CD4-positive, alpha-beta T cell treated with Interleukin-17A for 4 hours (primary cell): ENCODE measurements at places on chromosomes 6 and 20.
A peak's percentile ranks its signal among the peaks of the same experiment; 100 is the strongest.

DNA sequence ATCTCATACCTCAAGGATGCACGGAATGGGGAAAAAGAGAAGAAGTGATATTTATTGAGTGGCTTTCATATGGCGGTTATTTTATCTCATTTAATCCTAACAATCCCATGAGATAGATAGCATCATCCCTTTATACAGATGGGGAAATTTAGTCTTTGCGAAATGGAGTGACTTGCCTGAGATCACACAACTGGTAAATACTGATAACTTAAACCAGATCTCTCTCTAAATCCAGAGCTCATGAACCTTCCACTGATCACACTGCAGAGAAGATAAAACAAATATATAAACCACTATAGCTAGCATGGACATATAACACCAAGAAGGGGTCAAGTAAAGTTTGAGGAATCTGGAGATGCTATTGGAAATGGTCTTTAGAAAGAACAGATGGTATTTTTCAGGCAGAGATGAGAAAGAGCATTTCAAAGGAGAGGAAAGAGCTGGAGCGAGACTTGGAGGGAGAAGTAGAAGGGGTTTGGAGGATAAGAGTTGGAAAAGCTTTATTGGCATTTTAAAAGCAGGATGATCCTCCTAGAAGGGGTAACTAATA is 139.8 kb upstream of the TNFAIP3 start:
- no peak for DNase-seq

DNA sequence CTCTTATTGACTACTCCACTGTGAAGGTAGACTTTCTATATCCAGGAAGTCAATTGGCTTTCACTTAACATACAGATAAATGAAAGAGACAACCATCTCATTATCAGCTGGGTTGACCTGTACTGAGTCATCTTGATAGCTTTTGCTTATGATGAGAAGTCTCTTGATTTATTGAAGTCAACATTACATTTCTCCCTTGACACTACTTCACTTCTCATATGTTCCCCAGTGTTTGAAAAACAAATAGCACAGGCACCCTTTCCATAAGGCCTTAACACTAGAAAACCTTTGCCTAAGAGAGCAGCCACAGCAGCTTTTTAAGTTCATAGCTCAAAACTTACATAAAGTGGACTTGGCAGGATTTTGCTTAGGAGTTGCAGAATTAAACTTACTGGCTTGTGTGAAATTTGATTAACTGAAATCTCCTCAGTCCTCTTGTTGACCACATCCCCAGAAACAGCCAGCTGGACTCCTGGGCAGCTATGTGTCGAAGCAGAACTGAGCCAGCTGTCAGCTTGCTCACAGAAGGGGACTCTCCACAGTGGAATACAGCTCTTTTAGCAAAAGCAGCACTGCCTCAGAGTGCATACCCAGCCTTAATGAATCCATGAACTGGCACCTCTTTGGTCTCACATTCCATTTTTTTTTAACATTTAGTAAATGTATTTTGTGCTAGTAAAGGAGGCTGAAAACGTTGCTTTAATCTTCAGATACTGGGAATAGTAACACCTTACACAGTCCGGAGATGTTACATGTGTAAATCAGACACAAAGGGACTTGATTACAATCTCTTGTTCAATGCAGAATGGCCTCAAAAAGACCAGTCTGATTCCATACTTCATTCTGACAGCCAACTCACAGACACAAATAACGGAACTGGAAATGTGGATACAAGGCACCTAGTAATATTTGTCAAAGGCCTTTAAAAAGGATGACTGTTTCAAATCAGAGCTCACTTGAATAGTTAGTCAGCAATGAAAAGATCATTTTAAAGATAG is 1532.7 kb downstream of the HACE1 start:
- DNase-seq, result no peak

DNA sequence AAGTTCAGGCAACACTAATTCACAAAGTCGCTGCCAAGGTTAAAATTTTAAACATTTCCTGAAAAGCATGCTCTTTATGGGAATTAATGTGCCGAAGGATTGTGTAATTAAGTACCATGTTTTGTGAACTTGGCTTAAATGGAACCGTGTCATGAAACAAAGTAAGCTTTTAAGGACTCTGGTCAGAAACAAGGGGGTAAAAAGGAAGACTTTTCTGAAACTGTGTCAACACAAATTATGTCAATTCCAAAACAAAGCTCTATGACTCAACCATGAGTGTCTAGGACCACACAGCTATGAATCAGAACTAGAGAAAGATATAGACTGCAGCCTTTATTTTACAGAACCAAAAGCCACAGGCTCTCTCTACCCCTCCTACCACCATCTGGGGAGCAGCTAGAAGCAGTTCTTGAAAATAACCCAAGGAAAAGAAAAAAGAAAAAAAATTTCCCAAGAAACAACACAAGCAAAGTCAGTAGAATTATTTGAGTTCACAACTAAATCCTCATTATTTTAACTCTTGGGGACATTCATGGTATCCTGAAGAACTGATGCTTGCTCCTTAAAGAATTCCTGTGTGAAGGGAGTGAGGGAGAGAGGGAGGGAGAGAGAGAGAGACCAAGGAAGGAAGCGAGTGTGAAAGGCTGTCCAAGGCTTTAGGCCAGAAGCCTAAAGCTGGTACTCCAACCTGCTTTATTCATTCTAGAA is 81.9 kb downstream of the ZMYND8 start:
- peak; percentile 30 for DNase-seq

DNA sequence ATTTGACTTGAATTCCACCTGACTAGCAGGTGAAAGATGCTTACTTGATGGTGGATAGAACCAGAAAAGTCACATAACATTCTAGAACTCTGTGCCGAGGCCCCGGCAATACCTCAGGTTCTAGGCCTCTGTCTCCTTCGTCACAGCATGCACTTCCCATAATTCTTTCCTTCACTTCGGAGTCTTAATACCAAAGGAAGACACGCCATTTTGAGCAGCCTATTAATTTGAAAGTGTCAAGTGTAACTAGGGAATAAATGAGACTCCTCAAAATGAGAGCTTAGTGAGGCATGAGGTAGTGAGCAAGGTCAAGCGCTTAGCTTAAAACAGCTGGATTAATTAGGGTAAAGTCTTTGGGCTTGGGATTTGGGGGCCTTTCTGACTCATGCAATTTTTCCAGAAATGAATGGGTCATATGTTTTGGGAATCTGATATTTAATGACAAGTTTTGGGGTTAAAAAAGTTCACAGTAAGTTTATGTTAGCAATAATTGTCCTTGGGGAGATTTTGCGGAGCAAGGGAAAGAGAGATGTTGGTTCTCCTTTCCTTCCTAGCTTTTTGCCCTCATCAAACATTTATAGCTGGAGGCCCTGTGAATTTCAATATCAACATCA is 29.1 kb upstream of the SGK1 start:
- no peak for DNase-seq

- no peak for DNase-seq
These were observed 53.8 kb downstream of the NCOA6 start for GRCh38 chr20:34771680-34772081.

DNA sequence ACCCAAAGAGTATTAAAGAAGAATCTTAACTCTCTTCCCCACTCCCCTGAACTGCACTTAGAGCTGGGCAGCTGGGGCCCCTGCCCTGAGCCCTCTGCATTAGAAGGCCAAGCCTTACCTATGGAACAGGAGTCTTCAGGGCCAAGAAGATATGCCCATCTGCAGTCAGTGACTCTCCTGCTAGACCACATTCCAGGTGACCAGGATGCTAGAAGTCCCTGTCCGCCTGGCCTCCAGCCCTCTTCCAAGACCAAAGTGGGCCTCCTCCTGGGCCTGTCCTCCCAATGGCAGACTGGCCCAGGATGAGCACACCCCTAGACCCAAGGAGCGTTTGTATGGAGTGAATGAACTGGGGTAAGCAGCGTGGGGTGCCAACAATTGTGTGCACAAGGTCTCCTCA is 259.1 kb downstream of the LY86 start:
- no peak for DNase-seq

GRCh38 chr6:5606546-5606945 is 345.2 kb downstream of the FARS2 start:
- no peak for DNase-seq

- no peak for DNase-seq
These were observed 47.6 kb downstream of the SOBP start for GRCh38 chr6:107537559-107537958.

DNA sequence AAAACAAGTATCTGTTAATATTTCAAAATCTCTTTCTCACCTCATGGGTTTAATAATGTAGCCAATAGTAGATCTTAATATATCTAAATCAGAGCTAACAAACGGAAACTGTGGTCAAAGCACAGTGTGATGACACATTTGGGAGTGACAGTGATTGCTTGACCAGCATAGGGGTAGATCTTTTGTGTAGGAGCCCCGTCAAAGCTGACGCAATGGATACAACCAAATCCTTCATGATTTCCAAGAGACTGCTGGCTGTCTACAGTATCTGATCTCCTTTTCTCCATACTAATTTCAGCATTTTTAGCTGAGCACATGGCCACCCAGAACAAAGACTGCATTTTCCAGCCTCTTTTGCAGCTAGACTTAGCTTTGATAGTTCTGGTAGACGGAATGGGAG is 299.3 kb upstream of the ECI2 start:
- no peak for DNase-seq

DNA sequence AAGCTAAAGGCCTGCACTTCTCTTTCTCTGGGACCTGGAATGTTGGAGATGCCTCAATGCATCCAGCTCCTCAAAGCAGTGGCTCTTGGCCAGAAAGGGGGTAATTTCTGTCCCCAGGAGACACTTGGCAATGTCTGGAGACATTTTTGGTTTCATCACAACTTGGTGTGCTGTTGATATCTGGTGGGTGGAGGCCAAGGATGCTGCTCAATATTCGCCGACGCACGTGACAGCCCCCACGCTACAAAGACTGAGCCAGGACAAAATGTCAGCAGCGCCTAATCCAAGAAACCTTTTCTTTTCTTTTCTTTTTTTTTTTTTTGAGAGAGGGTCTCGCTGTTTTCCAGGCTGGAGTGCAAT is 79.8 kb downstream of the SULF2 start:
- DNase-seq, result no peak

DNA sequence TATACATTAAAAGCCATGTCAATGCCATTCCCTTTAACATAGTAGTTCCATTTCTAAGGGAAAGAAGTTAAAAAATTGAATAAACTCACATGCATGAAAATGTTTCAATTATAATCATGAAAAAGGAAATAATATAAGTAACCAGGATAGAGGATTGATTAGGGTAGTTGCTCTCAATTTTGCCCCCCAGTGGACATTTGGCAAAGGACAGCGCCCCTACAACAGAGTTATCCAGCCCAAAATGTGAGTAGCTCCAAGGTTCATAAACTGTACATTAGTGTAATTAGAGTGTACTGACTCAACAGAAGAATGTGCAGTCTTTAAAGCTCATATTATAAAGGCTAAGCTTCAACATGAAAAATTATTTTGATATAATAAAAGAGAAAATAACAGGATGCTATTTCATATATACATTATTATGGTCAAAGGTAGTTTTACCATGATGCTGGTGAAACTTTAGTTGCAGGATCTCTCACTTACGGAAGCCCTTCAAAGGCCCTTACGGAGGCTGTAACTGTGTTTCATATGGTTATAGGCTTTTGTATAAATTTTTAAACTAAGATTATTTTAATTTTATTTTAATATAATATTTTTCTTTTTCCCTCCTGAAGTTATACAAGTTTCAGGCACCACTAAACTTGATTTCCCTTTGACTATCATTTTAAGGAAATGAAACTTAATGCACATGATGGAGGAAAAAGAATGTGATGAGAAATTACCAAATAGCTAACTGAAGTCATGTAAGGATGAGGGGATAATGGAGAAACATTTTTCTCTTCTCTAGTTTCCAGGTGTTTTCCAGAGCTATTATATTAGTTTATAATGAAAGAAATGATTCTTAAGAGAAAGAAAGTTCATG is 403.6 kb downstream of the PLCB1 start:
- no peak for DNase-seq

DNA sequence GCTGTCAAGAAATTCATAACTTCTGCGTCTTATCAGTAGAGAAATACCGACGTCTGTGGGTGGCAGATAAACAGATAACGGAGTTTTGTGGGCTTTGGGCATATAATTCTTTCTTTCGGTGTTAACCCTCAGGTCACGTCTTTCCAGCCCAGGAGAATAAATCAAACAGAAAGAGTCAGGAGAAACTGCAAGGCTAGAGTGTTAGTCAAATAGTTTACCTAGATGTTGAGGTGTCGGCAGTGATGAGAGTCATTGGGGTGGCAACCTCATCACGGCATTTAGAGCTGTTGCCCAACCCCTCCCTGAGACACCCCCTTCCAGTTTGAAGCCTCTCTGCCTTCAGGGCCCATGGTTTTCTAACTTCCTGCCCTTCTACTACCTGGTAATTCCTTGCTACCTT is 49.5 kb downstream of the ADTRP start:
- peak; percentile 69 for DNase-seq

- no peak for DNase-seq
These were observed 16.8 kb downstream of the LAMA4 start for GRCh38 chr6:112237595-112237994.

GRCh38 chr6:38671885-38672467 is 31.0 kb downstream of the GLO1 start:
- peak; percentile 40 for DNase-seq

- DNase-seq, result peak; percentile 23
These were observed 27.0 kb upstream of the TBC1D7 start for GRCh38 chr6:13355043-13355945.

GRCh38 chr20:44959638-44960102 is 527 bp downstream of the TOMM34 start:
- peak; percentile 60 for DNase-seq

DNA sequence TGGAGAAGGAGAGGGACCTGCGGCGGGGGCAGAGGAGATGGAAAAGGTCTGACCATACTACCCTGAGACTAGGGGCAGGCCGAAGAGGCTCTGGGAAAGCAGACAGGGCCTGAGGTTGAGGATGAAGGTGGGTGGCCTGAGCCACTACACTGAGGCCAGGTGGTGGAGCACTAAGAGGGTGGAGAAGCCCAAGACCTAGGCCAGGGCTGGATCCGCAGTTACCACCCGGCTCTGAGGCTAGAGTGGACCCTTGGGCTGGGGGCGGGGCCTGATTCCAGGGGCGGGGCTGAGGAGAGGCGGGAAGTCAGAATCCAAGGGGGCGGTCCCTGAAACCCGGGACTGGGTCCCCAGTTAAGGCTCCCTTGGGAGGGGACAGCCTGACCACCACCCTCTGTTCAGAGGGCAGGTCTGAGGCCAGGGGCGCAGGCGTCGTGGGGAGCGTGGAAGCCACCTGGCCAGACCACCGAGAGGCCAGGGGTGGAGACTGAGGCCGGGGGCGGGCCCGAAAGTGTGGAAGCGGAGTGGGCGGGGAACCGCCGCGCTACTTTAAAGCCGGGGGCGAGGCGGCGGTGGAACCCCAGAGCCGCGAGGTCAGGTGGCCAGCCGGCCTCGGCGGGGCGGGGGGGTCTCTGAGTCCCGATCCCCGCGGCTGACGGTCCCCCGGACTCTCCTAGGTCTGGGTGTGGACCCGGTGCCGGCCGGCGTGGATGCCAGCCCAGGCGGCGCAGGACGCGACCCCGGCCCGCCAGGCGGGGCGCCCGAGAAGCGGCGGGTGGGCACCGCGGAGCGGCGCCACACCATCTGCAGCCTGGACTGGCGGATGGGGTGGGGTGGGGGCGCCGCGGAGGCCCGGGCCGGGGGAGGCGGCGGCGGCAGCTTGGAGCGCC is 8.3 kb downstream of the CCM2L start:
- peak; percentile 62 for DNase-seq
